ENCODE measurements at places on chromosomes 2 and 18.

DNA sequence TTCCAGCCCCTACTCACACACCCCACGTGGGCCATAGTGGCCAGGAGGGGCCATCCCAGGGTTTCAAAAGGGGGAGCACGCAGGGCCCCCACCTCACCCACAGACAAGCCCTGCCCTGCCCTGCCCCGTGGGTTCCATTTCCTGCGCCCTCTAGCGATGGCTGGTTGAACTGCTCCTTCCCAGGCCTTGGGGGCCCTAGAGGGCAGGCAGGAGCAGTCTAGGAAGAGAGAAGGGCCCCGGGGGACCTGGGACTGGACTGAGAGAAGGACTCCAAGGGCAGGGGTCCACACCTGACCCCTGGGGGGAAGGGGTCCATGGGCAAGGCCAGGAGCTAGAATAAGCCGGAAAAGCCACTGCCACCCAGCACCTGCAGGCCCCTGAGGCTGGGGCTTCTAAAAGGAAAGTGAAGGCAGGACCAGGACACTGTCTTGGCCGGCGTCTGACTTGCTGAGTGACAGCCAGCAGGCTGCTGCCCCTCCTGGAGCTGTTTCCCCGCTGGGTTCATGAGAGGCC, 10.1 kb downstream of the CYP26B1 start:
- DNase-seq, result peak; percentile 27

DNA sequence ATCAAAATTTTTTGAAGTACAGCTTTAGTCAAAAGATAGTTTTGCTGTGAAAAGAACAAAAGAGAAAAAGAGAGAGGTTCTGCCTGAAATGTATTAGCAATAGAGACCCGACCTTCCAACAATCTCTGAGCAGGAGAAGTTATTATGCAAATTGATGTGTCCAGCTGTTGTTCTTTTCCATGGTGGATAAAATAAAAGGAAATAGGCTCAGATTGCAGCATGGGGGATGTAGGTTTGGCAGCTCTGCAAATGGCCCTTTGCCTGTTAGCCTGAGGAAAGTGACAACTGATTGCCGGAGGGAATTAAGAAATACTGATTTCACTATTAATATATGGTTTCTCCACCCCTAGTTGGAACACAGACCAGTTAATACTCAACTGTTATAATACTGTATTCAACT, 1283.2 kb upstream of the NXPH2 start:
- DNase-seq, result no peak

DNA sequence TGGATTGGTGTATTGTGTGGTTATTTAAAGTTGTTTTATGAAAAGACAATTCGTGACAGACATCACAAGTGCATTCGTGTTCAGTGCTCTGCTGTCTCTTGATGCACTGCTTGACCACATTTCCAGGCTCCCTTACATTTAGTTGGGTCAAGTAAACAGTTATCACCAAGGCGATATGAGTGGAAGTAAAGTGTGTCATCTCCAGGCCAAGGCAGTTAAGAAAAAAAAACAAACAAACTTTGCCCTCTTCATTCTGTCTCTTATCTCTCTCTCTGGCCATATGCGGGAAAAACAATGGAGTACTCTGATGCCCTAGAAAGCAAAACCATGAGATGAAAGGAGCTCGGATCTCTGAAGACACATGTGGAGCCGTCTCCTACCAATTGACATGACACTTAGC, 131.1 kb downstream of the DSEL start:
- DNase-seq, result no peak

GRCh38 chr2:144776766-144777165, 256.8 kb upstream of the ZEB2 start:
- no peak for DNase-seq

GRCh38 chr2:233228376-233228775, 23.1 kb upstream of the ATG16L1 start:
- no peak for DNase-seq

GRCh38 chr2:119339562-119339923, 27.1 kb downstream of the C2orf76 start:
- no peak for DNase-seq

DNA sequence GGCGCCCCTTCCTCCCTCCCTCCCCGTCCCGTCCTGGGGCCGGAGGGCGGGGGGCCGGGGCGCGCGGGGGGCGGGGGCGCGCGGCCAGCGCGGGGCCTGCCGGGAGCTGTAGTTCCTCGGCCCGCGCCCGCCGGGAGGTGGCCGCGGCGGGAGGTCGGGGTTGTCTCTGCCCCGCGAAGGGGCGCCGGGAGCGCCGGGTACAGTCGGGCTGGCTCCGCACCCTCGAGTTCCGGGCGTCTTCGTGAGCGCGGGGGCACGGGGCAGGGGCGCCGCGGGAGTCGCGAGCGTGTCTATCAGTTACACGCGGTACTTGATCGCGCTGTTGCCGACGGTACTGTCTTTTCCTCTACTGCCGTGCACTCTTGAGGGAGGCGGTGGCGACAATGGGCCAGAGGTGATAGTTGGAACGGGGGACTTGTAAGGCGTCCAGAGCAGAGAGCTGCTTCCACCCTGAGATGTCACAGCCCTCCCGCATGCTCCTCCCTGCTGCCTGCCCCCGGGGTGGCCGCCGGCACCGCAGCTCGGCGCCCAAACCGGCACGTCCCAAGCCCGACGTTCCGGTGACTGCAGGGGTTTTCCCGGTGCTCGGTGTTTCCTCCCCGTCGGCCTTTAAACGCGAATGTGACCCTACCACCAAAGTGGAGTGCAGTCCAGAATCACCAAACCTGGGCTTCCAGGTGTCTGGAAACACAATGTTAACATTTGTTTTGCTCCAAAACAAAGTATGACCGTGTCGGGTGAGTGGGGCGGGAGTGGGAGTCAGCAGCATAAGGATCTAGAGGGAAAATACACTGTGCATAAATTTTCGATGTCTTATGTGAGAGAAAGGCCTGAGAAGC, at the start of gene PRKD3:
TSS of gene PRKD3 (minus strand) at position 48 of the 839 bp plus-strand sequence. CDS start 8,309 bp downstream, outside the sequence.
- DNase-seq, result peak; percentile 55

DNA sequence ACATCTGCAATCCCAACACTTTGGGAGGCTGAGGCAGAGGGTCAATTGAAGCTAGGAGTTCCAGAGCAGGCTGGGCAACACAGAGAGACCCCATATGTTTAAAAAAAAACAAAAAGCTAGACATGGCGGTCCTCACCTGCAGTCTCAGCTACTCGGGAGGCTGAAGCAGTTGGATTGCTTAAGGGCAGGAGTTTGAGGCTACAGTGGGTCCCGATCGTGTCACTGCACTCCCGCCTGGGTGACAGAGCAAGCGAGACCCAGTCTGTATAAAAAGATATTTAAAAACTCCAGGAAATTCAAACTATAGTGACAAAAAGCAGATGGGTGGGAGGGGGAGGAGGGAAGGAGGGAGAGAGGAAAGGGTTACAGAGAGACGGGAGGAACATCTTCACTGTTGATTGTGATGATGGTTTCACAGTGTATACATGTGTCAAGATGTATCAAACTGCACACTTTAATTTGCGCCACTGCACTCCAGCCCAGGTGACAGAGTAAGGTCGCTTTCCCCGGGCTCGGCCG, 942 bp upstream of the ZNF236 start:
- no peak for DNase-seq

DNA sequence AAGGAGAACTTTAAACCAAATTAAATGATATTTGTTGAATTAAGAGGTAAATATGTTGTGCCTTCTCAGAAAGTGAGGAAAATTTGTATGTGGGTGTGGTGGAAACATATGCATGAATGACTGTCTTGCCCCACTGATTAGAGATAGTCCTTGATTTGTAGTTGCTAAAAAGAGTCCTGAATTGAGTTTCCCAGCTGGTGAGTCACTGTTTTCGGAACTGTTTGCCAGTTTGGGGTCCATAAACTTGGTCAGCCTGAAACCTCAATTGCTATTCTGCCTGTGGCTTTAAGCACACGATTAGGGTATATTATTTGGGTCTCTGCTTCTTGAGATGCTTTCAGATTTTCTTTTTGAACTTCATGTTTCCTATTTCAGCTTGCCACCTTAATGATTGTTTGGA, 53.3 kb downstream of the PIKFYVE start:
- no peak for DNase-seq

GRCh38 chr2:98296440-98296839, 49.8 kb upstream of the CNGA3 start:
- DNase-seq, result no peak

- DNase-seq, result no peak
These were observed 257.2 kb downstream of the ANAPC1 start for GRCh38 chr2:111626865-111627163.

DNA sequence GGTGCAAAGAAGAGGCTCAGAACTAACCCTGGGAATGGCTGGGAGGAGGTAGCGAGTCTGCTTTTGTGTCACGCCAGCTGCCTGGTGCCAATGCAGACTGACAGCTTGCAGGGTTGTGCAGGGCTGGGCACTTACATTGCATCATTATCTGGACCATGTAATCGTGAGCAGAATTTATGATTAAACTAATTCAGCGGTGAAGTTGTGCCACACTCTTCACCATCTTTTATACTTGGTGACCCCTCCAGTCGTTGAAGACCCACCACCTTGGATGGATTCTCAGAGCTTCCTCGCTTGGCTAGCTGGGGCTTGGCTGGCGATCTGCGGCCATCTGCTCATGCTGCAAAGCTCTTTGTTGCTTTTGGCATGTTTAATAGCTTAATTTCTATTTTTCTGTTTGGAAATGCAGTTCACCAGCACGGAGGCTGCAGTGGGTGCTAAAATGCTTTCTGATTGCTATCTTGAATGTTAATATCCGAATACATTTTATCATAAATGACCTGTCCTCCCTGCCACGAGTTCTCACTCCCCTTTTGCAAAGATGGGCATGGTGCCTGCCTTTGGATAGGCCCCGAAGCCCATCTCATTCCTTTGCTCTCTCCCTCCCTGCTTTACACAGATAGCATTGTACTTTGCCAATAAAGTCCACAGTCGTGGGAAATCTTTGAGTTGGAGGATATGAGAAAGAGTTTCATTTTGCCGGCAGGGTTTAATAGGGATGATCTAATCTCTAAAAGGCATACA, 188.2 kb downstream of the PRKCE start:
- DNase-seq, result no peak

DNA sequence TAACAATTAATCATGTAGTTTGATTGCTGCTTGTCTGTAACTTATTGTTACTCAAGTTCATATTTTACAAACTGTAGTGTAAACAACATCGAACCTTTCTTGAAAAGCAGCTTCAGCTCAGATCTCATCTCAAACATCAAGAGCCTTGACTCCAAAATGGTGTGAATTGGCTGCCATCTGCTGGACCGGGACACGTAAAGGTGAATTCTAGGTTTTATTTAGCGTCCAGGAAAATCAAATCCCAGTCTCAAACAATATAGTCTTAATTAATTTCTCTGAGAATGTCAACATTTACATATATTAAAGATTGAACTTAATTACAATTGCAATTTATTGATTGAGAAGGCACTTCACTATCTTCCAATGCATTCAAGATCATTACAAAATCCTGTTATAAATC, 453.0 kb downstream of the GALR1 start:
- no peak for DNase-seq

DNA sequence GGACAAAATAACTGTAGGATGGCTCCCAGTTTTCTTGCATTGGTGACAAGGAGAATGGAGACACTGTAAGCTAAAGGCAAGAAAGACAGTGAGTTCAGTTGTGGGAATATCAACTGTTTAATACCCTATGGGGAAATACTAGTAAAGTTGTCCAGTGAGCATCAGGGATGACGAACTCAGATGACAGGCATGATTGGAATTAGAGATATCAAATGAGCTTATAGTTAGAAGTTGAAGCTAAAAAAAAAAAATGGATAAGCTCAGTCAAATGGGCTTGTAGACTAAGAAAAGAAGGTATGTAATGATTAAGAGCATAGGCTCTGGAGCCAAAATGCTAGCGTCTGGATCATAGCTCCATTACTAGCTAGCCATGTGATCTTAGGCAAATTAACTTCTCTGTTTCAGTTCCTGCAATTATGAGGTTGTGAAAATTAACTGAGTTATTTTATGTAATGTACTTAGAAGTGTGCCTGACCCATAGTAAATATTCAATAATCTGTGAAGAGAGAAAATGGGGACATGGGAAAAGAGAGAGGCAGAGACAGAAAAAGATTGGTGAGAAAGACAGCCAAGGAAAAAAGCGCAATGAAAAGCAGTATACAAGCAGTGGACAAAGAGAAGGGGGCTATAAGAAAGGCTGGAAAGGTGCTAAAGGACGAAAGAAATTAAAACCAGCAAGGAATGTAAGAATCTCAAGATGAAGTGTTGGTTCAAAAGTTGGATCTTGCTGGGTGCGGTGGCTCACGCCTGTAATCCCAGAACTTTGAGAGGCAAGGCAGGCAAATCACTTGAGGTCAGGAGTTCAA, 95.7 kb upstream of the SLC39A10 start:
- DNase-seq, result no peak
